Amygdala (tissue), 56 donors: ENCODE measurements at places on chromosomes 1 and 21.

DNA sequence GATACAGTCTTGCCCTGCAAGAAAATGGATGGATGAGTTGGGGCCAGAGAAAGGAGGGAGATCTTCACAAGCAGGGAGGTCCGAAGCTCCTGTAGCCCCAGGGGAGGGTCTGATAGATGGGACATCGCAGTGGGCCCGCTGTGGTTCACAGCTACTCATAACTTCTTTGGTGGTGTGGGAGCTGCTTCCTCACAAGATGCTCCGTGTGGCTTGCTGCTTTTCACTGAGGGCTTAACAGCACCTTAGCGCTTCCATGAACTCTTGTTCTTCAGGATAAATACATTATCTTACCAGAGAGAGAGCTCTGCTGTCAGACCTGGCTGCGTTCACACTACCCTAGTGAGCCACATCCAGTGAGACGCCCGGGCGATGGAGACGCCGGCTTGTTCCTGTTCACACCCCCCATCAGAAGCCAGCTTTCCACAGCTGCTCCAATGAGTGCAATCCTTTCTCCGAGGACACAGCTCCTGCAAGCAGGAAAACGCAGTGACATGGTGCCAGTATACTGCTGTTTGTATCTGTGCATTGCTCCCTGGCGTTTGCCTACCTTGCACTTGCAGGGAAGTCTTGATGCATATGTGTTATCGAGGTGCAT, 599.8 kb downstream of the AJAP1 start:
- no peak for DNase-seq

DNA sequence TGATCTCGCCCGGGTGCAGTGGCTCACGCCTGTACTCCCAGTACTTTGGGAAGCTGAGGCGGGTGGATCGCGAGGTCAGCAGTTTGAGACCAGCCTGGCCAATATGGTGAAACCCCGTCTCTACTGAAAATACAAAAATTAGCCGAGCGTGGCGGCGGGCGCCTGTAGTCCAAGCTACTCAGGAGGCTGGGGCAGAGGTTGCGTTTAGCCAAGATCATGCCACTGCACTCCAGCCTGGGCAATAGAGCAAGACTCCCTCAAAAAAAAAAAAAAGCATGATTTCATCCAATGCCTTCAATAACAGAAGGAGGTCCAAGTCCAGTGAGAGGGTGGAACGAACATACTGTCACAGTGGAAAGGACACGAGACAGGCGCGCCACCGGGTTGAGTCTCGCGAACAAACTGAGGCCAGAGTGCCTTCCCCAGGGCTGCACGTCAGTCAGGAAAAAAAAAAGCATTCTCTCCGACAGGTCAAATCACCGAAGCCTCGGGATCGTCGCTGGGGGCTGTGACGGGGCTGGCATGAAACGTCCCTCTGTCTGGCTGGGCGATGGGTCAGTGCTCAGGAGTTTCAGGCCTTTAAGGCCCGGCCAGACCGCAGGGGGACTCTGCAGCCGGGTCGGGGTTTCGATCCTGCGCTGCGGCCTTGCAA, 8.4 kb upstream of the CROCC start:
- DNase-seq = peak; percentile 47

DNA sequence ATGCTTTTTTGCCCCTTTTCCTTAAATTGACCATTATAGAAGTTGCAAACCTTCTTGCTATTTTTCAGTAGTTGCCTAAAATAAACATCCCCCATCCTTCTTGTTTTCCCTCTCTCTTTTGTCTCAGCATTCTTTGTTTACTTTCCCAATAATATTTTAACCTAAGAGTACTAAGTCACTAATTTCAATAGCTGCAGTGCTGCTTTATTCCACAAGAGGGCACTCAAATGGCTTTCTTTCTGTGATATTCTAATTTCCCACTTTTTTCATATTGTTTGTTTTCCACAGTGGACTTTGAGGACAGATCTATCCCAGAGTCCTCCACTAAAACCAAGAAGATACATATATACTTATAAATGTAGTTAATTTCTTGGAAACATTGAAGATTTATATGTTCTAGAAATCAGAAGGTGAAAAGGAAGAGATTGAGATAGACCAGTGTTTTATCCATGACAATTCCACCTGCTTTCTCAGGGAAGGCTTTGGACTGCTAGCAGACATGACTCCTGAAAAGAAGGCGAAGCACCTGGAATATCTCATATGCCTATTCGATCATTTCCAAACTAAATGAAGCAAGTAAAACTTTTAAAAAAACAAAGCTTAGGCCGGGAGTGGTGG, 104.8 kb upstream of the GRIK1 start:
- no peak for DNase-seq

- DNase-seq = no peak
These were observed 738.7 kb downstream of the LTN1 start for GRCh38 chr21:28253961-28254360.

- no peak for DNase-seq
These were observed 10.9 kb upstream of the COA7 start for GRCh38 chr1:52709016-52709415.

DNA sequence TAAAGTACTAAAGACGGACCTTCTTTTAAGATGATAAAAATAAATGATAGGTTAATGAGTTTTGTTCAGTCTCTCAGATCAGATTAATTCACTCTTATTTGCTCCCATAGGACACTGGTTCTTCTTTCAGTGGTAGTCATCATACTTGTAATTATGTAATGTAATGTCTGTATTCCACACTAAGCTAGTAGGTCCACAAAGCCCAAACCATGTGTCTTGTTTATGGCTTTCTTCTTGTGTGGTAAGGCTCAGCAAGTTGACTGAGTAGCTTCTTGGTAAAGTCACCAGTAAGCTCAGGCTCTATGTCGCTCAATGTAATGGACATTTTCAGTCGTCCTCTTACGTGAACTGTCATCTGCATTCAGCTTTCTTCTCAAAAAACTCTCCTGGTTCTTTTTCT, 2.5 kb downstream of the LYPLAL1 start:
- DNase-seq = no peak

GRCh38 chr1:64948905-64949833, 17.2 kb downstream of the JAK1 start:
- no peak for DNase-seq

GRCh38 chr1:201363467-201363866, 14.0 kb downstream of the TNNT2 start:
- DNase-seq = no peak

DNA sequence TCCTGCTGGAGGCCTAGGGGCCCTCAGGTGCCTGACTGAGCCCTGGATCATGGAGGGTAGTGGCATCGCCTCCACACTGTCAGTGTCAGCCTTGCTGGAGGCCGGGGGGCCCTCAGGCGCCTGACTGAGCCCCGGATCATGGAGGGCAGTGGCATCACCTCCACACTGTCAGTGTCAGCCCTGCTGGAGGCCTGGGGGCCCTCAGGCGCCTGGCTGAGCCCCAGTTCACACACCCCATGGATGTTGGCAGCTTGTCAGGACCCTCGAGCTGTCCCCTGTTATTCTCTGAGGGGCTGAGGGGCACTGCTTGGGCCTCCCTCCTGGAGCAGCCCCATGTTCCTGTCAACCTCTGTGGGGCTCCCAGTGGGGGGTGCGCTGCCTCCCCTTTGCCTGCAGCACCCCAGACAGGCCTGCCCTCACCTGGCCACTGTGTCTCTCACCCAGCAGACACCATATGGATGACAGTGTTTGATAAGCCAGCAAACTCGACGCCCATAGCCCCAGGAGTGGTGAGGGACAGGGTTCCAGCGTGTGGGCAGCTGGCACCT, 197.6 kb downstream of the LIPI start:
- no peak for DNase-seq

DNA sequence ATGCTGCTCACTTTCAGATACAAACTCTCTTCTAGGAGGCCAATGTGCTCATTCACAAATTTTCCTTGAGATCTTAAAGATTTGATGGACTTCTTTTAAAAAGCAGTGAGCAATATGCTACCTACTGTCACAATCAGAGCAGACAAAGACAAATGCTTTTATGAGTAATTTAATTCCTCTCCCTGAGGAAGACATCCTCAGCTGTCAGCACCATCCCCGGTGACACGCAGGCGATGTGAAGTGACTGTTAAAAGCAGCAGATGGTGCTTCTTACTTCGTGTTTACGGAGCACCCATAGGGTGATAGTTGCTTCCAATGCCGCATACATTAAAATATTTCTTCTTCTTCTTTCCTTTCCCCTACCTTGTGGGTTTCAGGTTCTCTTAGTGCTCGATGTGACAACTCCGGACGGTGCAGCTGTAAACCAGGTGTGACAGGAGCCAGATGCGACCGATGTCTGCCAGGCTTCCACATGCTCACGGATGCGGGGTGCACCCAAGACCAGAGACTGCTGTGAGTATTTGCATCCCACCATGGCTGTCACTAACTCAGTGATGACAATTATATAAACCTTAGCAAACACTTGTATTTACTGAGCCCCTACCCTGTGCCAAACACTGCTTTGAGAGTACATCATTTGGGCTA, 29.1 kb downstream of the LAMC2 start:
- DNase-seq = no peak

DNA sequence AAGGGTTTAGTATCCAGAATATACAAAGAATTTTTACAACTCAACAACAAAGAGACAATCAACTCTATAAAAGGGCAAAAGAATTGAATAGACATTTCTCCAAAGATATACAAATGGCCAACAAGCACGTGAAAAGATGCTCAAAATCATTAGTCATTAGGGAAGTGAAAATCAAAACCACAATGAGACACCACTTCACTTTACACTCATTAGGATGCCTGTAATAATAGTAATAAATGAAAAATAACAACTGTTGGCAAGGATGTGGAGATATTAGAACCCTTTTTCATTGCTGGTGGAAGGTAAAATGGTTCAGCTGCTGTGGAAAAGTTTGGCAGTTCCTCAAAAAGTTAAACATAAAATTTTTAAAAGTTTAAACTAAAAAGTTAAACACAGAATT, 7.0 kb upstream of the ABCD3 start:
- DNase-seq = no peak

- no peak for DNase-seq
These were observed 207.4 kb upstream of the RUNX1 start for GRCh38 chr21:35256468-35256988.

GRCh38 chr21:43790010-43790524, 690 bp downstream of the RRP1 start:
- no peak for DNase-seq

GRCh38 chr1:204701229-204701628, 15.7 kb upstream of the LRRN2 start:
- DNase-seq = no peak

DNA sequence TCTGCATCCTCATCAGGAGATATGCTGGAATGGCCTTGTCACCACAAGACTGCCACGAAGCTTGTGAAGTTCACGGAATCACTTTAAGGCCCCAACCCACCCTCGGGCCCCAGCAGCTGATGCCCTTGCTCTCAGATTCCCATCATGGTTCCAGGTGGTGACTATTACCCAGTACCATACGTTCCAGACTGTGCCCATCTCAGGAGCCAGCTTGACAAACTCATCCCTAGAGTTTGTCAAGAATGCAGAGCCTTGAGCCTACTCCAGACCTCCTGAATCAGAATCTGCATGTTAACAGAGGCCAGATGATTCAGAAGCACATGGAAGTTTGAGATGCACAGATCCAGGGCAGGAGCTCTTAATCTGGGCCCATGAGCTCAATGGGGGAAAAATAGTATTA, 53.9 kb upstream of the RBM15 start:
- DNase-seq = no peak

DNA sequence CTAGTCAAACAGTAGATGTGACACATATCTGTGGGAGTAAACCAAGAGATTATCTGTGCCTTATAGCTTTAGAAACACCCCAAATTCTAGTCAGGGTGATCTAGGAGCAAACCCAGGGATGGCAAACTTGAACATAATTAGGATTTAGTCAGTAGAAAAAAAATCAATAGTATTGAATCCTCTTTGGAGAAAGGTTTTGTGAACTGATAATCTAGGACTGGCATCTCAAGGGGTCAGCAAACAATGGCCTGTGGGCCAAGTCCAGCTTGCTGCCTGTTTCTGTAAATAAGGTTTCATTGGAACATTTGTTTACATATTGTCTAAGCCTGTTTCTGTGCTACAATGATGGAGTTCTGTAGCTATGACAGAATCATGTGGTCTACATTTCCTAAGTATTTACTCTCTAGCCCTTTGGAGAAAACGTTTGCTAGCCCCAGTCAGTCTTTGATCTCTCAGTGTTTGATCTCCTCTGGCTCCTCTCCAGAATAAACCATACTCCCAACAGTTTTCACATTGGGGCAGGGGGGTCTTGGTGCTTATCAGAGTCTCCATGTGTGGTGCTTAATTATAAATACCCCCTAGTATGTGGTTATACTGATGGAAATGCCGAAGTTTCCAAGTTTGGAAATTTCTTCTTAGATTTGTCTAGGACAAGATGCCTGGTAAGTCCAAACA, 385.8 kb downstream of the NTNG1 start:
- DNase-seq = no peak

DNA sequence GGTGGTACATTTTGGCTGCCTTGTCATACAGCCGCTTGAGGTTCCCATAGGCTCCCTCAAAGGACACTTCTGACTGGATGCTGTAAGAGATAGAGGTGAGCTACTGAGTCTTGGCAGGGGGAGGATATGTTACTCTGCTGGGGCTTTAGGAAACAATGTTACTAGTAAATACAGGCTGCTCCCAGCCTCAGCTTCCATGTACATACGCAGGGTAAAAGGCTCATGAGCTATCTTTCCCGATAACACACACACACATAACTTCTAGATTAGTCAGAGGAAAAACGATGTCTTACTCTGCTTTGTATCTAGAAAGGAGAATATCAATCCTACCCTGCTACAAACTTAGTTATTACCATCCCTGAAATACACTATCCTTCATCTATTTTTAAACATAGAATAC, 14.3 kb downstream of the SMG5 start:
- no peak for DNase-seq

DNA sequence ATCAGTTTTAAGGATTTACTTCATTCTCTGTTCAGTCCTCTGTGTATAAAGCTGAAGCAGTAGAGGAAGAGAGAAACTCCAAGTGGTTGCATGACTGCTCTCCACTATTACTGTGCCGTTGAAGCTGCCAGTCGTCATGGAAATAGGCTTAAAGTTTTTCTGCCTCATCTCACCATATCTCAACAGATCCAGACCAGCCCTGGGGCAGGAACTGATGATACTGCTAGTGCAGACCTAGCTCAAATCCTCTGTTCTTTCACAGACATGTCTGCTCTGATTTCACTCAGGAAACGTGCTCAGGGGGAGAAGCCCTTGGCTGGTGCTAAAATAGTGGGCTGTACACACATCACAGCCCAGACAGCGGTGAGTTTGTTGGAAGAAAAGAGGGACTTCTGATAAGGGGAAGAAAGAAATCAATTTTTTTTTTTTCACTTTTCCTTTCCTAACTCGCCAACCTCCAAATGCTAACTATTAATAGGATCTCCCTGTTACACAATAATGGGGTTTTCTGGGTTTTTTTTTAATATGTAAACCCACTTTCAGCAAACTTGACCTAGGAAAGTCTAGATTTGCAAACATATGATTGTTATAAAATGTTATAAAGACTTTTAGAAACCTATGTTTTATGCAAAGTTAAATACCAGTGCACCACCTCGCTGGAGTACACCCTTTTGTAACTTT, 22.2 kb upstream of the STRIP1 start:
- DNase-seq = no peak

- DNase-seq = no peak
These were observed 106.4 kb downstream of the RGL1 start for GRCh38 chr1:183911285-183911684.

GRCh38 chr1:116929961-116930592, 20.4 kb downstream of the PTGFRN start:
- no peak for DNase-seq

GRCh38 chr1:65150583-65151263, 2.7 kb downstream of the AK4 start:
- no peak for DNase-seq

- DNase-seq = no peak
These were observed 115.6 kb upstream of the SLC45A1 start for GRCh38 chr1:8202182-8202905.

GRCh38 chr1:5109633-5110032, 455.2 kb downstream of the AJAP1 start:
- DNase-seq = no peak

- DNase-seq = no peak
These were observed 142.9 kb upstream of the KRTAP19-8 start for GRCh38 chr21:31181082-31181750.
